ENCODE measurements at places on chromosomes 16 and 17. TPM values are rescaled to one million over a fixed set of nuclear protein-coding genes. Genes with fewer than 3 reads are reported as not detected.

Gene PABPN1L
- not detected for total RNA-seq

Gene C17orf78
- total RNA-seq: not detected

Gene ACSM2A
- not detected for total RNA-seq

Gene PROCA1
- total RNA-seq: 5.3 TPM

Gene KARS1
- 208 TPM for total RNA-seq

Gene SEZ6
- total RNA-seq: not detected

Gene MEFV
- 0.13 TPM for total RNA-seq

Gene LPCAT2
- total RNA-seq: 0.37 TPM

Gene EVI2B
- 49.1 TPM for total RNA-seq

Gene MFSD6L
- total RNA-seq: 1.5 TPM

Measured in activated CD8-positive, alpha-beta T cell treated with anti-CD3 and anti-CD28 coated beads, Interleukin-2, amount 10 ng/mL, durations not matched to agents 7 days and 5 days (primary cell).